NCI-H1092 treated with DMSO at 0.1 percent for 48 hours (cell line): ENCODE measurements at places on chromosomes 4 and X.

DNA sequence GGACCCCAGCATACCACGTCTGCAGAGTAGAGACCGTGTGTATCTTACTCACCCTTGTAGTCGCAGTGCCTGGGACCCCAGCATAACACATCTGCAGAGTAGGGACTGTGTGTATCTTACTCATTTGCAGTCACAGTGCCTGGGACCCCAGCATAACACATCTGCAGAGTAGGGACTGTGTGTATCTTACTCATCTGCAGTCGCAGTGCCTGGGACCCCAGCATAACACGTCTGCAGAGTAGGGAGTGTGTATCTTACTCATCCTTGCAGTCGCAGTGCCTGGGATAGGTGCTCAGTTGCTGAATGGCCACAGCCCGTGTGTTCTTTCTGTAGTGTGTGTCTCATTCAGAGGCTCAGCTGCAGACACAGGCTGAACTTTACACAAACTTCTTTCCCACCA, 71.4 kb upstream of the FRG1 start:
- no peak for DNase-seq

GRCh38 chr4:62015043-62015739, 815.1 kb downstream of the ADGRL3 start:
- no peak for DNase-seq

- DNase-seq, result no peak
Observed at GRCh38 chr4:110224142-110224541, 25.7 kb upstream of the ELOVL6 start.

DNA sequence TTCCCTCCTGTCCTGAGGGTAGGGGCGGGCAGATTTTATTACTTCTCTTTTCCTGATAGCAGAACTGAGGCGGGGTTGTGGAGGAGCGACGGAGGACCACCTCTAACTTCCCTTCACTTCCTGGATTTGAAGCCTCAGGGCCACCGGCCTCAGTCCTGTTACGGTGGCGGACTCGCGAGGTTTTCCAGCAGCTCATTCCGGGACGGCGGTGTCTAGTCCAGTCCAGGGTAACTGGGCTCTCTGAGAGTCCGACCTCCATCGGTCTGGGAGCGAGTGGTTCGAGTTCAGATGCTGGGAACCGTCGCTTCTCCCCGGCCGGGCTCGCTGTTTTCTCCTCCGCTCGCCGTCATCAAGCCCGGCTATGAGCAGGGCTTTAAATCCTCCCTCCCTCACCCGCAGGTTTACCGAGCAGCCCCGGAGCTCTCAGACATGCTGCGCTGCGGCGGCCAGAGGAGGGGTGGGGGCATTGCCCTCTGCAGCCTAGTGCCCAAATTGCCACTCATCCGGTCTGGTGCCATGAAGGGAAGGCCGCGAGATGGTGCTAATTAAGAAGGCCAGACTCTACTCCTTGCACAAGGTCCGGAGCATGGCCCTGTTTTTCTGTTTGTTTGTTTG, 23.3 kb downstream of the HAND2 start:
- no peak for DNase-seq

DNA sequence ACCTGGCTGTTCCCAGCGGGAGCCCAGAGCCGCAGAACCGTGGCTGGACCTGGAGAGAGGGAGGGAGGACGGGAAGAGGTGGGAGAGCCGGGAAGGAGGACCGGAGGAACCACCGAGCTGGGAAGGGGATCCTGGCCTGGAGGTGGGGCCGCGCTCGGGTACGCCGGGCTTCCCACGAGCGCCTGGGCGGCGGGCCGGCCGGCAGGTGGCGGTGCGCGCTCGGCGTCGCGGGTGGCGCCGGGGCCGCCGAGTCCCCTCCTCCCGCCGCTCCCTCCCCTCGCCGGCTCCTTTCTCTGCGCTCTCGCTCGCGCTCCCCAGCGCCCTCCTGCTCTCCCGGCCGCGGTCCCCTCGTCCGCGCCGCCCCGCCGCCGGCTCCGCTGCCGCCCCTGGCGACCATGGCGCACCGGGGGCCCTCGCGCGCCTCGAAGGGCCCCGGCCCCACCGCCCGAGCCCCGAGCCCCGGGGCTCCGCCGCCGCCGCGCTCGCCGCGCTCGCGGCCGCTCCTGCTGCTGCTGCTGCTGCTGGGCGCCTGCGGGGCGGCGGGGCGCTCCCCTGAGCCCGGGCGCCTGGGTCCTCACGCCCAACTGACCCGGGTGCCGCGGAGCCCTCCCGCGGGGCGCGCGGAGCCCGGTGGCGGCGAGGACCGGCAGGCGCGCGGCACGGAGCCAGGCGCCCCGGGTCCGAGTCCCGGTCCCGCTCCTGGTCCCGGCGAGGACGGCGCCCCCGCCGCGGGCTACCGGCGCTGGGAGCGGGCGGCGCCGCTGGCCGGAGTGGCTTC, at the start of gene SORCS2:
SORCS2 (plus strand) TSS at position 287 of the 778 bp plus-strand sequence.
- peak; percentile 67 for DNase-seq

DNA sequence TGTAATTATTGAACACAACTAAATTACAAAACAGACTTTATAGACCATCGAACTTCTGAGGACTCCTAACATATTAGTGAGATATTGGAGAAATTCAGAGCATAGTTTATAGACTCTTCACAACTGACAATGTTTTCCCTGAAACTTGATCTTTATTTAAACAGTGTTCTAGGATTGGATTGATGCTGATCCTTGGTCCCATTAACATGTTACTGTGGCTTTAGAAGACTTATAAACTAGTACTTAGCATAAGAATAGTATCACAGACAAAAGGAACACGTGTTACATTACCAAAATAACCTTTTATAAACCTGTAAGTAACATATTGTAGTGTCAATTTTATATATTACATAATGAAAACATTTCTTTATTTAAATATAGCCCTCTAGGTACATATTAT, 689.6 kb downstream of the CCSER1 start:
- DNase-seq, result peak; percentile 24

GRCh38 chr4:52037689-52038102, 403 bp downstream of the SGCB start:
- DNase-seq, result peak; percentile 58

DNA sequence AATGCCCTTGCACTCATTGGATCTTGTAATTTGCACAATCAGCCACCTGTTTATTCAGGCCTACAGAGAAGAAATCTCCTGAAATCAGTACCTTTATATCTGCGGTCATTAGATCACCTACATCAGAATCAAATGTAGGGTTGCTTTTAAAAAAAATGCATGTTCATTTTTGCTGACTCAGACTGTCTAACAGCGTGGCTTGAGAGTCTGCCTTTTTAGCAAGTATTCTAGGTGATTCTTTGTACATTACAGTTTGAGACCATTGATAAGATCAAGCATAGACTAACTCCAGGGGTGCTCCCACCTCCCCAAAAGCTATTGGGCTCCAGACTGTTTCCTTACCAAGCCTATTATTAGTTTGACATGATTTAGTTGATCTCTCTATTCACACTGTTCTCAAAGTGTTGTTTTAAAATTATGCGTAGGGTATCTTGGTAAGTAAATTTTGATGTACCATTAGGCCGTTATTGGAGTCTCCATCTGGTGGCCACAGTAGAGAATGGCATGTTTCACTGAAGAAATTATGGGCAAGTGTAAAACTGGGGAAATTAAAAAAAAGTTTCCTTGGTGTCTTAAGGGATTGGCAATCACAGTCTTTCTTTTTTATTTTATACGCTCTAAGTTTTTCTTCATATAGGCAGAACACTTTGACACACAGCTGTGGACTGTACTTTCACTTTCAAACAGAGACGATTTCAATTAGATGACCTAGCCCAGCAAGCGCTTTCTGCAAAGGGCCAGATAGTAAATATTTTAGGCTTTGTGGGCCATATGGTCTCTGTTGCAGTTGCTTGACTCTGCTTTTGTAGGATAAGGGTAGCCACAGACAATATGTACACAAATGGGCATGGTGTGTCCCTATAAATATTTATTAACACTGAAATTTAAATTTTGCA, 33.7 kb upstream of the MSL3 start:
- DNase-seq, result peak; percentile 17

DNA sequence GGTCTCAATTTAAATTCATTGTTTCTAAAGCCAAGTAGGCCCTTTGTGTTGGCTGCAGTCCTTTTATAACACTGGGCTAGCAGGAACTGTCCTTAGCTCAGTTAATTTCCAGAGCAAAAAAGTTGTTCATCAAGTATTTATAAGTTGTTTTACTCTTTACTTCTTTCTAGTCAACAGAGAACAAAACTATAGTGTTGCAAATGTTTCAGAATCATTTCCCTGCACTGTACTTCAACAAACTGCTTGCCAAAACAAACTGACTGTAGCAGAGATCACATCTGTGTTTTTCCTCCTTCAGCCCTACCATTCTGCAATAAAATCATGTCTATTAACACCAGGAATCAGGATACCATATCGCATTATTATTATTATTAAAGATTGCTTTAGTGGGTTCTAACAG, 168.5 kb upstream of the SH3RF1 start:
- no peak for DNase-seq

GRCh38 chrX:148913971-148914370, 413.6 kb downstream of the AFF2 start:
- DNase-seq, result no peak

- DNase-seq, result no peak
Observed at GRCh38 chr4:164441109-164441508, 312.8 kb upstream of the SMIM31 start.

DNA sequence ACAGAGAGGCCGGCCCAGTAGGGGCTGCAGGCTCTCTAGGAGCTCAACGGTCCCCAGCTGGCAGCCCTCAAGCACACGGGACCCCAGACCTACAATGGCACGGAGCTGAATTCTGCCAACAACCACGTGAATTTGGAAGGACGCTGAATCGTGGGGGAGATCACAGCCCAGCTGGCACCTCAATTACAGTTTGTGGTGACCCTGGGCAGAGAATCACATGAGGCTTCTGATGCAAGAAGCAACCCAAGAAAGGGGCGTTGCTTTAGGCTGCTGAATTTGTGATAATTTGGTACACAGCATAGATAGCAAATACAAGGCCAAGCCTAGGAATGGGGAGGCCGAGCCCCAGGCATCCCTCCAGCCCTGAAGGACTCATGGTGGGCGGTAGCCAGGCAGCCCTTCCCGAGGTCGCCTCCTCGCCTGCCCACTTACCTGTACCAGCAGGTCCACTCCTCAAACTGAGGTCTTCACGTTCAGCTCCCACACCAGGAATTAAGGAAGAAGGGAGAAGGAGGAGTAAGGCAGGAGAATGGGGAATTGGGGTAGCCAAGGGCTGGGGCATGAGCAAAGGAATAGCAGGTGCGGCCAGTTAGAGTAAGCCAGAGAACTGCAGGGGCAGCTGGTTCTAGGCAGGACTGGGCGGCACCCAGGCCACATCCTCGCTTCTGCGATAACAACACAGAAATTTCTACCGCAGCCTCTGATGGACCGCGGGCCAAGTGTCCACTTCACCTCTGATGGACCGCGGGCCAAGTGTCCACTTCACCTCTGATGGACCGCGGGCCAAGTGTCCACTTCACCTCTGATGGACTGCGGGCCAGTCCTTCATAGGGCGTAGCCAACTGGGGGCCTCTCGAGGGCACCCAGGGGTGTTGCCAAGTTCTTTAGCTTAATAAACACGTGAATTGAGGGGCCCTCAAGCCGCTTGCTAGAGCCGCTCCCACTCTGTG, 23.4 kb upstream of the HTRA3 start:
- no peak for DNase-seq

- DNase-seq, result peak; percentile 52
Observed at GRCh38 chrX:57453901-57454300, 137.9 kb upstream of the ZXDB start.

GRCh38 chrX:8755116-8755515, 23.2 kb upstream of the ANOS1 start:
- peak; percentile 4 for DNase-seq

DNA sequence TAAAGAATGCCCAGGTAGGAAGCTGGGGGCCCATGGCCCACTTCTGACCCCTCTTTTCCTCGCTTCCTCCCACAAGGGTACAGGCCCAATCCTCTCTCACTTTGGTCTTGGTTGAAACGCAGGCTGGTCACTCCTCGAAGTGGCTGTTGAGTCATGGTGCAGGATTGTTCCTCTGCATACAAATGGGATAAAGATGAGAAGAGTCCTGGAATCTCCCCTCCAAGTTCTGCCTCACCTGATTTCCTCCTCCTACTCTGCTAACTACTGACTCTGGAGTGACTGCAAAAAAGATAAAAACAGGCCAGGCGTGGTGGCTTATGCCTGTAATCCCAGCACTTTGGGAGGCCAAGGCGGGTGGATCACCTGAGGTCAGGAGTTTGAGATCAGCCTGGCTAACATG, 1.7 kb downstream of the WDR45 start:
- DNase-seq, result no peak

GRCh38 chr4:125123570-125124109, 191.1 kb upstream of the FAT4 start:
- DNase-seq, result no peak

DNA sequence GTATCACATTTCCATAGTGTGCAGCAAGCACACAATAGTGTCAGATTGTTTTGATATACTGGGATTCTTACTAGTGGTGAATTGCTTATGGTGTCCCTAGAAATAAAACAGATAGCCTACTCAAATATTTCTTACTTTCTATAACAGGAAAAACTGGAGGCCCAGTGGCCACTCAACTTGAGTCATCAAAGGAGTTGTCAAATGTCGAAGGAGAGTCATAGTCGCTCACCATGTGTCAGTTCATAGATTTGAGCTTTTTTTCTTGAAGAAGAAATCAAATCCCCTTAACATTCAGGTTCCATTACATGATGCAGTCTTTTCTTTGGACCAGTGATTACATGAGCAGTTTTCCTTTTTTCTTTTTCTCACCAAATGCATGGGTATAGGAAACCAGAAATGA, 1271.0 kb downstream of the RAPGEF2 start:
- DNase-seq, result no peak

GRCh38 chr4:165476214-165477098, 97.6 kb downstream of the CPE start:
- no peak for DNase-seq

DNA sequence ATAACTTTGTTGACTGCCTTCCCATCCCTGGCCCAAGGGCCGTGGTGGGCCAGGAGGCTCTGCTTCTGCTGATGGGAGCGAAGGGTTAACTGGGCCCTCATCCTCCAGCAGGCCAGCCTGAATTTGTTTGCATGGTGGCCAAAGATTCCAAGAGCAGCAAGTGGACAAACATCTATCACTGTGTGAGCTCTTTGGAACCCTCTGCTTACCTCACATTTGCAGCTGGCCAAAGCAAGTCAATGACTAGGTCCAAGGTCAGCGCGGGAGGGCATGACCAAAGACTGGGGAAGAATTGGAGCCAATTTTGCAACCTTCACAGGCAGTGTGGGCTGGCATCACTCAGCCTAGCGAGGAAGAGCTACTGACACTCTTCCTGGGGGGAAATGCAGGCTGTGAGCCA, 67.8 kb upstream of the ATP6AP2 start:
- no peak for DNase-seq

GRCh38 chr4:1234309-1234695, 14.6 kb downstream of the CTBP1 start:
- DNase-seq, result no peak

GRCh38 chr4:24260923-24261564, 323.3 kb downstream of the DHX15 start:
- no peak for DNase-seq

- DNase-seq, result no peak
Observed at GRCh38 chr4:28241021-28241420, 1380.4 kb downstream of the STIM2 start.

DNA sequence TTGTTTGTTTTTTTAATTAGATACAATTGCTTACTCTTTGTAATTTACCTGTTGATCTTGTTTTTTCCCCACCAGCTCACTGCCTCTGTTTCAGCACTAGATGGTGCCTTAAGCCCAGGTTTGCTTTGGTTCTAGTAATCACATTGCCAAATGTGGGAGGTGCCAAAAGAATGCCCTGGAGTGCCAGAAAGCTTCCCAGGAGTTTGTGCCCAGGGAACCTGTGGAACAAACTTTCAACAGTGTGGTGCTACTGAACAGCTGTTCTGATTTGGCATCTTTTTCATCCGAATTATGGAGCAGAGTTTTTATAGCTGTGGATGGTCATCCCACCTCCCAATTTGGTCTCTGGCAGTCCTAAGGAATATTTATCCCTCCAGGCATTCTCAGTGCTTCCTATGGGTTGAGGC, 1000.7 kb downstream of the STIM2 start:
- no peak for DNase-seq
